ENCODE measurements at places on chromosomes 5 and 9. TPM values are rescaled to one million over a fixed set of nuclear protein-coding genes. Genes with fewer than 3 reads are reported as not detected.

The BARHL1 gene
- total RNA-seq = not detected

The HAPLN1 gene
- total RNA-seq = 1.1 TPM

The PCDHA9 gene
- total RNA-seq = under 0.01 TPM

The PCDH1 gene
- total RNA-seq = 4.2 TPM

The MTMR12 gene
- total RNA-seq = 26.2 TPM

The PCDHB2 gene
- 0.29 TPM for total RNA-seq

The TLN1 gene
- total RNA-seq = 382 TPM

The CBY3 gene
- total RNA-seq = 0.29 TPM

The LTC4S gene
- 0.88 TPM for total RNA-seq

The CA9 gene
- not detected for total RNA-seq

The KIAA0825 gene
- total RNA-seq = 6.0 TPM

The CACNA1B gene
- under 0.01 TPM for total RNA-seq

The ASPN gene
- total RNA-seq = 0.44 TPM

The CNOT6 gene
- total RNA-seq = 10.0 TPM

The PALM2AKAP2 gene
- 66.4 TPM for total RNA-seq

The TLX3 gene
- total RNA-seq = not detected

The PCDHGA3 gene
- 5.5 TPM for total RNA-seq

The PRDM9 gene
- not detected for total RNA-seq

The TSC1 gene
- 91.3 TPM for total RNA-seq

The KCNV2 gene
- total RNA-seq = not detected

The ZNF366 gene
- not detected for total RNA-seq

The RASGRF2 gene
- 53.7 TPM for total RNA-seq

The C9orf50 gene
- not detected for total RNA-seq

The NUDT12 gene
- 7.4 TPM for total RNA-seq

The BRINP1 gene
- total RNA-seq = not detected

The DPYSL3 gene
- 147 TPM for total RNA-seq

Measured in placental pericyte (primary cell).